Activated naive CD4-positive, alpha-beta T cell treated with Interleukin-2 at 50 U/mL for 16 hours (primary cell): ENCODE measurements at places on chromosomes 16 and 17.

- peak; percentile 67 for DNase-seq
Observed at GRCh38 chr16:3578610-3579551, 1.7 kb upstream of the NLRC3 start.

- no peak for DNase-seq
Observed at GRCh38 chr16:72620853-72621252, 427.1 kb downstream of the ZFHX3 start.

DNA sequence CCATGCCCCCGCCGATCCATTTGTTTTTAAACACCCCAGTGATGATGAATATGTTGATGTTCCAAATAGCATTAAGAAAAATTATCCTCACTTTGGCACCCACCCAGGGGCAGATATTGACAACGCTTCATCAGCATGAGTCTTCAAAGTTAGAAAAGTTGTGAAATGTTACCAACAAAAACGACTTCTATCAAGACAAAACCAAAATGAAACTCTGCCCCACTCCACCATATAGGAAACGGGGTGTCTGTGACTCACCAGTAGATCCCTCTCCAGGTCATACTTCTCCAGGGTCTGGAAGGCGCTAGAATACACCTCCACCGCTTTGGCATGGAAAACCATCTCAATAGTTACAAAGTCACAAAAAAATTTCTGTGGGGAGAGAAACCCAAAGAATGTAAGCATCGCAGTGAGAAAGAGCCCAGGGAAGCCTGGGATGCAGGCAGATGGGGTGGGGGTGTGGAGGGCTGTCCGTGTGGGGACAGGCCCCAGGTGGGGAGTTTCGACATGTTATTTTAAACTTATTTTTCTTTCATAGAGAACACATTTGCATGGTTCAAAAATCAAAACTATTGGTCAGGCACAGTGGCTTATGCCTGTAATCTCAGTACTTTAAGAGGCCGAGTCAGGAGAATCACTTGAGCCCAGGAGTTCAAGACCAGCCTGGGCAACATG is 10.2 kb downstream of the CIBAR2 start:
- DNase-seq = no peak

DNA sequence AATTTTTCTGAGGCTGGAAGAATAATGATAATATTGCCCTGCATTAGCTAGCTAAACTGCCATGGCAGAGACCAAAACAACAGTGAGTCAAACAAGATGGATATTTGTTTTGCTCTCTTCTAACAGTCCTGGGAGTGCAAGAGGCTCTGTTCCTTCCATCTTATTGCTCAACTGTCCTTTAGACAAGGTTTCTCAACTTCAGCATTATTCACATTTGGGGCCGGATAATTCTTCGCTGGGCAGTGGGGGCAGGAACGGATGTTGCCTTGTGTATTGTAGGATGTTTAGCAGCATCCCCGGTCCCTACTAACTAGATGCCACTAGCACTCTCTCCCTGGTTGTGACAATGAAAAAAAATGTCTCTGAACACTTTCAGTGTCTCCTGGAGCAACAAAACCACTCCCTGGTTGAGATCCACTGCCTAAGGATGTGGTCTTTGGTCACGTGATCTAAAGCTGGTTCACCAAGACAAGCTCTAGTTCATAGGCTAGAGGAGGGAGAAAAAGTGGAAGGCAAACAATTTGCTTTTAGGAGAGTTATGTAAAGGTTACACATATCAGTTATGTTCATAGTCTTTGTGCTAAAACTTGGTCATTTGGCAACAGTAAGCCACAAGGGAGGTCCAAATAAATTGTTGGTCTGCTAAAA is 144.4 kb downstream of the PCTP start:
- no peak for DNase-seq

DNA sequence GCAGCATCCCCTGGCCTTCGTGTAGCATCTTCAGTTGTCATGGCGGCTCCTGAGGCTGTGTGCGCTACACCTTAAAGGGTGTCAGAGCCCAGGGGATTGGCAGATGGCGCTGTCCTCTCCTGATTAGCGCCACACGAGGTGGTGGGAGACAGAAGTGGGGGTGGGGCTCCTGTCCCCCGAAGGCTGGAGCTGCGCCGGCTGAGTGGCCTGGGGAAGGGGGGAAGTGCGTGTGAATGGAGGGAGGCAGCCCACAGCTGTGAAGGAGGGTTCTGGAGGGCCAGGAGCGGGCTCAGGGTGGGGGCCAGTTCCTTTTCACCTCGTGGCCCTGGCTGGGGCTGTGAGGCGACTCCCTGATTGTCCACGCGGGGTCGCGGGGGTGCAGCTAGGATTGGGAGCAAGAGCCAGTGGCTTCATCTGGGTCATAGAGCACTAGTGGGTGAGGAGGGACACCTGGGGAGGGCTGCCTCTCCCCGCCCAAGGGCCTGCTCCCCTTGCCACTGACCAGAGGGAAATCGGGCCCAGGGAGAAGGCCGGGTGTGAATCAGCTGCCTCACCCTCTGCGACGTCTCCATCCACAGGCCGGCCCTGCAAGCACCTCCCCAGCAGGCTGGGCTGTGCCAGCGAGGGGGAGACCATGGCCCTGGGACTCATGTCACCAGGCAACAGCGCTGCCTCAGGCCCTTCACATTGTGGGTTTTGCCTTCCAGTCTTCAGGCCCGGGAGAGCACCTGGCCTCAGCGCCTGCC is 14.1 kb downstream of the BAHCC1 start:
- DNase-seq = no peak

DNA sequence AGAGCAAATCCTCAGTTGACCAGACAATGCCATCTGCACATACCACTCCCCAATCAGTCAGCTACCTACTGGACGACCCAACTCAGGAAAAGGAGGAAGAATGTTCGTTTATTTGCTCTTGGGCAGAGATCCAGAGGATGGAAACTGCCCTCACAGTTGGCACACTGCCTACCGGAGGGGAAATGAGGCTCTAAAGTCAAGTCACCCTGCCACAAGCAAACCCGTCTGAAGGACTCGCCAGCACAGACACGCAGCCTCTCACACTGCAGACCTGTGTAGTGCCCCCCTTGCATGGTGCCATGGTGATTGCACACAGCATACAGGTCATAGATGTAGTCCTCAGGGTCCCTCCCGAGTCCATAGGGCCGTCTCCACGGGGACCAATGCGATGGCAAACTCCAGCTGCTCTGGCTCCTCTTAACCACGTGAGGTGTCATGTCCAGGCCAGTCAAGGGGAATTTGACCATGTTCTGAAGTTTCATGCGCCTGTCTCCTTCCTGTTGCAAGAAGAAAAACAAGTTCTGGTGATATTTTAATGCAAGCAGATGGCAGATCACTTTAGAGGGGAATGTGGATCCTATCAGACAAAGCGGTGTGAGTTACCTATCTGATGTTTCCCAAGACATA is 69.5 kb downstream of the USP31 start:
- DNase-seq = no peak
